ENCODE measurements at places on chromosomes 7 and 10.

DNA sequence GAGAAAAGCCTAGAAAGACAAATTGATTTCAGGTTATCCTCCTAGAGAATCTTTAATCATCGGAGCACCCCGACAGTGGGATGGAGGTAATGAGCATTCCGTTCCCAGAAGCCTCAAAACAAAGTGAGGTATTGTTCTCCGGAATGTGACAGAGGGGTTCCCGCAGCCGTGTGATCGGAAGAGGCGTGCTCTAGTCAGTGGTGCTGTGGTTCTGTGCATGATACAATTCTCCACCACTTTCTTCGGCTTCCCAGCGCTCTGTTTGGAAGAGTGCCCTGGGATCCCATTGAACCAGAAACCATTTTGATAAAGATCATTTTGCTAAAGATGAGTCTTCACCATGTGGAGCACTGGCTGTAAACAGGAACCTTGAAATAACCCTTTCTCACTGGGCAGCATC, 434.6 kb downstream of the PAXIP1 start:
- DNase-seq = no peak

GRCh38 chr7:122397381-122397780, 92.8 kb upstream of the FEZF1 start:
- DNase-seq = no peak

GRCh38 chr10:124291001-124291701, 127.6 kb downstream of the OAT start:
- peak; percentile 67 for DNase-seq

DNA sequence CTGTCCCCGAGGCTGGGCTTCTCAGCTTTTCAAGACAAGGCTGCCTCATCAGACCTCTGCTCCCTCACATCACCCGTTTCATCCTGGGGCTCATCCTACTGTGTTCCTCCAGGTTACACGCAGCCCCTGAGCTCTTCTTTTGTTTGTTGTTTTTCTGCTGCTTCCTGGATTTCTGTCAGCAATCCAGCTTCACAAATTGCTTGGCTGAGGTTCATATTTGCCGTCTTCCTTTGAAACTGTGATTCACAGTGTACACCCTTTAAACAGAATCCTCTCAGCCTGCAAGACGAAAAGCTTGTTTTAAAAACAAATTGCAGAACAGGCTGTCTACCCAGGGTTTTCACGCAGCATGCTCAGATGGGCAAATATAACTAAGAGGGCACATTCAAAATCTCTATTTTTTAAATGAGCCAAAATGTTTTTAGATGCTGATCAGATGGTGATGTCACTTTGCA, 39.1 kb upstream of the PARD3 start:
- DNase-seq = no peak

DNA sequence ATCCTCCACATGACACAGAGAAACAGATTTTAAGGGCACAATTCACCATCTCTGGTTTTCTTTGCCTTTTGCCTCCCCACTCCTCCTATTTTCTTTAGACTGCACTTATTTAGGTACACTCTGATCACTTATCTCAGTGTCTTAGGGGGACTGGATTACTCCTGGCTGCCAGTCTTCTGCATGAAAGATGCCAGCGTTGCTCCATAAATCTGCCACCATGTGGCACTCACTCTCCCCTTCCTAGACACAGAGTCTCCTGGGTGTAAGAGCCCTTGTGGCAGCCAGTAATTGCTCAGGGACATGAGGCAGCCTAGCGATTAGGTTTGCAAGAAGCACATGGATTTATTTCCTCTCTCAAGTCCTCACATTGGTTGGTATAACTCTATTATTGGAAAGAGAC, 34.5 kb upstream of the RBM20 start:
- DNase-seq = no peak

DNA sequence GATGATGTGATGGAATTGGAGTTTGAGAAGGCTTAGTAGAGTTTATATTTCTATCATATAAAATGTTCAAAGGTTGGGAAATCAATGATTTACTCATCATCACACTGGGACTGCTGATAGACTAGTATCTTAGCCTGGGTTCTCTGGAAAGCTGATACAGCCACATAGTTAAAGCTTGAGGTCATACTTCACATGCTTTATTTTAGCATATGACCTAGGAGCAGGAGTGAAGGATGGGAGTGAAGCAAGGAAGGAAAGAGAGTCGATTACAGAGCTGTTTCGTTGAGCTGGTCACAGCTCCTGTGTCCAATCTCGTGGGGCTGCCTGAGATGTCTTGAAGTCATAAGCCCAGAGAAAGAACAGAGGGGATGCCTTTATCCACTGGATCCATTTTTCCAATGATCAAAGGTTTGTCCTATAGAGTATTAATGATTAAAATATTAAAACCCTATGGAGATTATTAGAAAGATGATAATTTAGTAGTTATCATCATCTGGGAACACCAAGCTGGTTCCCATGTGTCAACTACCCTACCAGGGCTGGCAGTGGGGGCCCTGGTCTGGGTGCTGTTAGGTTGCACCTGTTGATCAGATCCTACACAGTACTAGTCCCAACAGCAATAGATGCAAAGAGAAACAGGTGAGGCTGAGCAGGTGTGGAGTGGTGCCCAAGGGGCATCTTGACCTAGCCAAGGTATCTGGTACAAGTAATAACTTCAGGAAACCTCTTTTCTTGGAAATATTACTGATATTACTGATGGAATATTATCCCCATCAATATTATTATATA, 77.8 kb downstream of the BAMBI start:
- DNase-seq = no peak

DNA sequence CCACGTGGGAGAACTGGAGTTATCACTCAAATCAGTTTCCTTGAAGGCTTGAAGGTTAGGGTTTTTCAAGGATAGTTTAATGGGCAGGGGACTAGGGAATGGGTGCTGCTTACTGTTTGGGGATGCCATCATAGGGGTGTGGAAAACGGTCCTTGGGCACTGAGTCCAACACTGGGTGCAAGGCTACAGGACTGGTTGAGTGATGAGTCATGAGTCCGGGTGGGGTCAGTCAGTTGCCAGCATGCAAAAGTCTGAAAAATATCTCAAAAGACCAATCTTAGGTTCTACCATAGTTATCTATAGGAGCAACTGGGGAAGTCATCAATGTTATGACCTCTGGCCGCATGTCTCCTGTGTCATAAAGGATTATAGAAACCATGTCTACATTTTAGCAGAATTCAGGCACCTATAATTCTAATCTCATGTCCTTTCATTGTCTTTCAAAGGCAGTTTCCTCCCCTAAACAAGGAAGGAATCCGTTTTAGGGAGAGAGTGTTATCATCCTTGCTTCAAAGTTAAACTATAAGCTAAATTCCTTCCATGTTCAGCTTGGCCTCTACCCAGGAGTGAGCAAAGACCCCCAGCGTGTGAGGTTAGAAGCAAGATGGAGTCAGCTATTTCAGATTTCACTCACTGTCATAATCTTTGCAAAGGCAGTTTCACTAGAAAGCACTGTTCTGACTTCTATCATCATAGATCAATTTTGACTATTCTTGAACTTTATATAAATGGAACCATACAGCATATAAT, 94.5 kb downstream of the COL26A1 start:
- no peak for DNase-seq

- DNase-seq = no peak
These were observed 37.5 kb downstream of the LUC7L2 start for GRCh38 chr7:139397192-139397591.

GRCh38 chr10:119073584-119073983, 7.0 kb downstream of the EIF3A start:
- DNase-seq = no peak

DNA sequence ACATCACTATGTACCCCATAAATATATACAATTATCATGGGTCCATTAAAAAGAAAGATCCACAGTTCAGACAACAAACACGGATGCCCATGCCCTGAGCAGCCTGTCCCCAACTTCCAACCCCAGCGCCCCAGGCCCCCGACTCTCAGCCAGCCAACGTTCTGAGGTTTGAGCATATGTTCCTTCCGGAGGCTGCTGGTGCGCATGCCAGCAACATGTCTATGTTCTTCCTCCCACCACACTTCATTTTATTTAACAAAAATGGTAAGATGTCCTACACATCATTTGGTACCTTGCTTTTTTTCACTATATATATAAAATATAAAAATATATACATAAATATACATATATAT, 250.9 kb downstream of the MAD1L1 start:
- no peak for DNase-seq

DNA sequence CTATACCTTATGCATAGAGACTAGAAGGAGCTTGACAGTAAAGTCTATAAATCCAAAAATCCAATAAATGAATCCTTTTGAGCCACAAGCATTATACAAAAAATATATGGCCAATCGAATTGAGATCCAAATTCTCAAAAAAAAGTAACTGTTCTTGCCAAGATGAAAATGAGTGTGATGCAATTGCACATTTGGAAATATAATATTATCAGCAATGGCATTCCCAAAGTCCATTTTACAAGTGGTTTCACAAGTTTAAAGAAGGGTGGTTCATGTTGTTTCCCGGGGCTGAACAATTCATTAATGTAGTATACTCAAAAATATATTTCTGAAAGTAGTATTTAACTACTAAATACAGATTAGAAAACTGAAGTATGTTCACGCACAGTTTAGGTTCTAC, 7.3 kb downstream of the RP9 start:
- no peak for DNase-seq

DNA sequence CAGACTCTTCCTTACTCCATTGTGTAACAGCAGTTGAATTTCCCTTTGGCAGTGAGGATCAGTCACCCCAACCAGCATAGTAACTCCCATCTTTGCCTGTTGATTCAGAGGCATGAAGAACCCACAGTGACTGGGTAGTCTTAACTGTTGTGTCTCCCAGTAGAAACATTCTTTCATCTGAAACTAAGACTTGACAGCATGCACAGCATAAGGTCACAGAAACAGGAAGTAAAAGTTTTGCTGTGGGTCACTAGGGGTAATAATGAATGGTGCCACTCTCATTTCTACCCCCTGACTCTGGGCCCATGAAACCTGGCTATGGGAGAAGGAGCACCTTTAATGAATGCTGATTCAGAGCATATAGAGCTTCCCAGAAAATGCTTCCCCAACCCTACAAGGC, 8.3 kb upstream of the FRMPD2 start:
- no peak for DNase-seq

DNA sequence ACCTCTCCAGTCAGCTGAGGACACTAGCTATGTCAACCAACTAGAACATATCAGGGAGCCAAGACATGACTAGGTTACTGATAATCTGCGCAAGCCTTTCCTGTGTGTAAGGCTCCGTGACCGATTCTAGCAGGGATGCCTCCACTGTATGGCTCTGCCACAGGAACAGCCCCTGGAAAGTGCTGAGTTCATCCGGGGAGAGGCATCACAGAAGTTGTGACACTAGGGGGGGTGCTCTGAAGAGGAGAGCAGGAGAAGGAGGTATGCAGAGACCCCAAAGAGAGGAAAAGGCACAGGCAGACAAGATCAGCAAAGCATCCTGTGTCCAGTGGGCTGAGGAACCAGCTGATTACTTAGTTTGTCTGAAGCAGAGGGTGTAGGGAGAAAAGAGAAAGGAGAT, 13.5 kb downstream of the UPP1 start:
- no peak for DNase-seq

DNA sequence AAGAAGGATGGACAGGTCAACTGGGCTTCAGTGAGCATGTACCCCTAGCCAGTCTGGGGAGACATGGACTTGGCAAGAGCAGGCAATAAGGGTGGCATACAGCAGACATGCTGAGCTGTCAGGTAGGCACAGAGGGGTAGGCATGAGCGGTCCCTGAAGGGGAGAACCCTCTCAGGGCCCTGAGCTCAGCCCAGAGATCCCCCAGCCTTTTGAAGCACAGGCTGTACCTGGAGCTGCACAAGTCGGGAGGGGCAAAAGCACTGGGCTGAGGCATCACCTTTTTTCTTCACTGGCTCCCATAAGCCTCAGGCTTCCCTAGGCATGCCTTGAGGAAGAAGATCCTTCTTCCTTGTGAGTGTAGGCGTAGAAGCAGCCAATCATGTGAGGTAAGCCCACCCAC, 42.3 kb downstream of the ZNF727 start:
- no peak for DNase-seq

DNA sequence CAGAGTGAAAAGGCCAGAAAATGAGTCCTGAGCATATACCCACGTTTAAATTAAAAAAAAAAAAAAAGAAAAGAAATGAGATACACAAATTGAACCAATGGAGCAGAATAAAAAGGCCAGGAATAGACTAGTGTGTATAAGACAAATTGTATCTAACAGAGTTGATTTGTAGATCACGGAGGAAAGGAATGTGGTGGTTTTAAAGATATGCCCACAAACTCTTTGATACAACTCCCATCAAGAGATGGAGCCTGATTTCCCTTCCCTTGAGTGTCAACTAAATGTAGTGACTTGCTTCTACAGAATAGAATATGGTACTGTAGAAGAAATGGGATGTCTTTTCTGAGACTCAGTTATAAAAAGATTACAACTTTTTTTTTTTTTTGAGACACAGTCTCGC, 10.4 kb downstream of the SYPL1 start:
- DNase-seq = no peak

GRCh38 chr10:132142396-132143161, 44.2 kb upstream of the DPYSL4 start:
- DNase-seq = peak; percentile 74

Measured in cardiac septum (tissue), 1 donor.